Hypothalamus (tissue), 51 donors: ENCODE measurements at places on chromosomes 1 and 21.

- DNase-seq = no peak
Measured at GRCh38 chr1:171254859-171255258, 6.6 kb downstream of the FMO1 start.

DNA sequence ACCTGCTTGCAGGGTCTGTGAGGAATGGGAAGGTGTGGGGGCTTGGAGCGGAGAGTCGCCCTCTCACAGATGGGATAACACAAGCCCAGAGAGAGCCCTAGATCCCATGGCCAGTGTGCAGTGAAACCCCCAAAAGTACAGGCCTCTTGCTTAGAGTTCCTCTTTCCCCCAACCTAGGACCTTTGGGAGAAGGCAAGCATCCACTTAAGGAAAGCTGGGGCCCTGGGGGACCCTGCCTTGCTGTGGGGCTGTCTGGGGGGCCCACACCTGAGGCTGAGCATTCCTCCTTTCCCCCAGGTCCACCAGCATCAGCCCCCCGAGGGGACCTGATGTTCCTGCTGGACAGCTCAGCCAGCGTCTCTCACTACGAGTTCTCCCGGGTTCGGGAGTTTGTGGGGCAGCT is 1.1 kb downstream of the VWA1 start:
- DNase-seq = no peak

DNA sequence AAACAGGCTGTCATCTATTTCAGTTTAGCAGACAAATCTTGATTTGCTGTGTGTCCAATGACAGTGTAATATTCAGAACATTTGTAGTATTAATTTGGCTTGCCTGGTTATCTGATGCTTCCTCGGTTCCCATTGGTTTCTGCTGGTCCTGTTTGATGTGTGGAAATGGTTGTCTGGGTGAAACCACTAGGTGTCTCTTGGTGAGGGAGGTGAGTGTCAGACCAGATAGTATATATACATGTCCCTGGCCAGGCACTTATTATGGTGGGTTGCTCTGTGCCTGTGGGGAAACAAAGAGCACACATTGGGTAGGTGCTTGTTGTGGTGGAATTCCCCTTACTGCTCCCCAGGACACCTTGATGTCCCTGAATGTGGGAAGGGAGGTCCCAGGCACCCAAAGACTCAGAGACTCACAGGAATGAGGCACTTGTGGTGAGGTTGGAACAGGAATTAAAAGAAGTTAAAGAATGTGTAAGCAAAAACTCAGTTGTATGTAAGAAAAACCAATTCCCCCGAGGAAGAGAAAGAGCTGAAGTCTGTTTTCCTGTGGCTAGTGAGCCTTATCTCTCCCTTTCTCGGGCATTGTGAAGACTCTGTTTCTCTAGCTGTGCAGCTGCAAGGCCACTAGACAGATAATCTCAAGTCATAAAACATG is 1519.1 kb downstream of the BRINP3 start:
- DNase-seq = no peak

GRCh38 chr1:75265792-75266191 is 131.6 kb downstream of the LHX8 start:
- no peak for DNase-seq

DNA sequence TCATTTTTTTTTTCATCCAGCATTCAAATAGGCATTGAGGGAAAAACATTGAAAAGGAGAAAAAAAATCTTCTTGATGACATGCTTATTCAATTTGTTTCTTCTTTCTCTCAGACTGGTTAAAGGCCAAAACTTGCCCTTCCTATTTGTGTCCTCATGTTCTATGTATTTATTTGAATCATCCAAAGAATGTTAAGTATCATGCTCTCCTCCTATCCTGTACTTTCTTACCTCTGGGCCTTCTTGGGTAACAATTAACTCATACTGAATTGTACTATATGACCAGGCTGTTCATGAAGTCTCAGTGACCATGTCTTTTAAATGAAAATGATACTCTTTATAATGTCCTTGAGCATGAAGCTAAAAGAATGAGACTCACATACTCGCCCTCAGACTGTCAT is 36.5 kb upstream of the DENND1B start:
- DNase-seq = no peak
